ENCODE measurements at places on chromosomes 3 and 15.
A peak's percentile ranks its signal among the peaks of the same experiment; 100 is the strongest.

DNA sequence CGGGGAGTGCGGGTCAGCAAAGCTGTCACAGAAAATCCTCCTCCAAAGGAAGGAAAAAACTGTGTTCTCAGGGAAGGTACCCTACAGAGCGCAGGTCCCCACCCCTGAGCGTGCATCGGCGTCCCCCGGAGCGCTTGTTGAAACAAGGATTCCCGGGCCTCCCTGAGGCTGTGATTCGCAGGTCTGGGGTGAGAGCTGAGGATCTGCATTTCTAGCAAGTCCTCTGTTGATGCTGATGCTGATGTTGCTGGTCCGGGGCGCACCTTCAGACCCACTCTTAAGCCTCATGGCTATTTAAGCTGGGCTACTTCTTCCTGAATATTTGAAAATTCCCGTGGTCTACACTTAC, 226.2 kb upstream of the IGF1R start:
- DNase-seq, result no peak

- DNase-seq, result peak; percentile 67
Observed at GRCh38 chr3:184553385-184553784, 8.2 kb upstream of the EPHB3 start.

- no peak for DNase-seq
Observed at GRCh38 chr15:71149646-71150557, 34.6 kb downstream of the THSD4 start.

DNA sequence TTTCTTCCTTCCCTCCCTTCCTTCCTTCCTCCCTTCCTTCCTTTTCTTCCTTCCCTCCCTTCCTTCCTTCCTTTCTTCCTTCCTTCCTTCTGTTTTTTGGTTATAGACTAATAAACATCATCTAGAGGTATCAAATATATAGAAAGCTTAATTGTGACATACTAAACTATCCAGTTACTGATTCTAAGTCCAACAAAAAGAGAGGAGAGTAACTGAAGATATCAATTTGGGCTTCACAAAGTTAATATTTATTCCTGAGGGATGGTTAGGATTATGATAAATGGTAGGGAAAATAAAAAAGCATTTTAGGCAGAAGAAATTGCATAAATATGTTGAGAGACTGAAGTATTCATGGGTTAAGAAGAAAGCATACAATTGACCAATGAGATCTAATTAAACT, 7.8 kb upstream of the CLDN16 start:
- DNase-seq, result no peak

Data from C1 segment of cervical spinal cord (tissue), 14 donors.